ENCODE measurements at places on chromosomes 4 and X.
A peak's percentile ranks its signal among the peaks of the same experiment; 100 is the strongest.

DNA sequence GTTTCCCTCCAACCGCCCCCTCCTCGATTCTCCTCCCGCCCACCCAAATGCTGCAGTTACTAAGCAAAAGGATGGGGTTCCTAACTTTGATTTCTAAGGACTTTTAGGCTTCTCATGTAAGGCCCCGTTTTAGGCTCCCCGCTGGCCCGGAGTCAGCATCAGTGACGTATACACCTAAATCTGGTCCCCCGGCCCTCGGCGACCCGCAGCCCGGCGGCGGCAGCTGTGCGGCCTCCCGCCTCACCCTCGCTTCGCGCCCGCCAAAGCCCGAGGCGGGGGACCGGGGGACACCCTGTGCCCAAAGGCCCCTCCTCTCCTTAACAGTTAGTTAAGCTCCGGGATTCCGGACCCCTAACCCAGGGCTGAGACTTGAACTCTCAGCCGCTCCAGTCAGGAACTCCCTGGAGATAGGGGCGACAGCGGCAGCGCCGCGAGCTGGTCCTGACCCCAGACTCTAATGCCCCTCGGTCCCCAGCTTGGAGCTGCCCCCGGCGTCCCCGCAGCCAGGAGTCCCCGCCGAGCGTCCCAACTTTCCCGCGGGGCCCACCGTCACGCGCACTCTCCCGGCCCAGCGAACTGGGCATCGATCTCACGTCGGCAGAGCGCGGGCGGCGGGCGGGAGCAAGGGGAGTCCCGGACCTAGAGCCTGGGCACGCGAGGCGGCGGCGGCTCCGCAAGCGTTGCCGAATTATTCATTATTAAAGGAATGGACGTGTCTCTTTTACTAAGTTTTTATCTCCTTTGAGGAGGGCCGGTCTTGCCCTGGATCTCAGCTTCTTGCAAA is 1.5 kb upstream of the NR3C2 start:
- no peak for DNase-seq

DNA sequence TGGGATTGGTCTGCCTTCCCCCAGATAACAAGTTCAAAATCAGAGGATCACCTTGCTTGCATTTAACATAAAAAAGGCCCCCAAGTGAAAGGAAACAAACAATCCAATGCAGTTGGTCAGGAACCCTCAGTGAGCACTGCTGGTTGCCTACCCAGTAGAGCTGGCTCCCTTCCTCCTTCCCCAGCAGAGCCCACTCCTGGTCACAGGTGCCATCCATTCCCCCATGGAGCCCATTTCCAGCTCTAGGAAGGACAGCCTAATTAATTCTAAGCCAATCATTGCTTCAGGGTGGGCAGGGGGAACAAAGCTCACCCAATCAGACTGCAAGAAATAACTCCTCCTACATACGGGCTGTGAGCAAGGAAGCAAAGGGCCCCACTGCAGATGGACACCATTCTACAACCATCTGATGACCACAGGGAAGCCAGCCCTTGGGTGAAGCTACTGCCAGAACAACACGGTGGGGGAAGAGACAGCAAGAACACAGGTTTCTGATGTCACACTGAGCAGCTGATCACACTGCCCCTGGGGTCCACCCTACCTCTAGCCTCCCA is 86.5 kb downstream of the SH3KBP1 start:
- DNase-seq: no peak

DNA sequence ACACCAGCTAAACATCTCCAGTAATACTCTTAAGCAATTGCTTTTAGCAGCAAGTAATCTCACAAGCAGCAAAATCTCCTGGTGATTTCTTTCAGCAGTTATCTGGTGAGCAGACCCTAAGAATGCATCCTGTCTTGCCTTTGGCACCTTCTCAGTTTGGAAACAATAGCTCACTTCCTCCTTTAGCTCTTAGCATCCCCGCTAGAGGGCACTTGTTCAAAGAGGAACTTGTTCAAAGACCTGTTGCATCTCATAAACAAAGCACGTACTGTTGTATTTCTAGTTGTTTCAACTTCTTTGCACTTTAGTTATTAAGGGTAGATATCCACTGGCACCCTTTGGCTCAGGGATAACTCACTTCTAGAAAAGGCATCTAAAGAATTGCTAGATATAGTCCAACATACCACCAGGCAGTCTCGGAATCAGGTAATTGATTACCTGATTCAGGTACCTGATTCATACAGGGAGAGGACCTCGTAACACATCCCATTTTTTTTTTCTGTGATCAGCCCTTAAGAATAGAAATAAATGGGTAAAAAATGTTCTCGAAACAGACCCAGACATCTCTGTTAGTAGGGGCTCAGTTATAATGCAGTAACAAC is 81.9 kb upstream of the QRFPR start:
- DNase-seq: no peak

GRCh38 chr4:125808570-125808969 is 493.8 kb downstream of the FAT4 start:
- DNase-seq: no peak

DNA sequence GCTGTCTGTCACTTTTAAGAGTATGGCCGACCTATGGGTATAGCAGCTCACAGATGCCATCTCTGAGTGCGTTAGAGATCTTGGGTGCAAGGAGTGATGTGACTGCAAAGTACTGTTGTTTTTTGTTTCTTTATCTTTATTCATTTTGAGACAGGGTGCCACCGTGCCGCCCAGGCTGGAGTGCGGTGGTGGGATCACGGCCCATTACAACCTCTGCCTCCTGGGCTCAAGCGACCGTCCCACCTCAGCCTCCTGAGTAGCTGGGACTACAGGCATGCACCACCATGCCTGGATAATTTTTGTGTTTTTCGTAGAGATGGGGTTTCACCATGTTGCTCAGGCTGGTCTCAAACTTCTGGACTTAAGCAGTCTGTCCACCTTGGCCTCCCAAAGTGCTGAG is 71.4 kb downstream of the CCKAR start:
- no peak for DNase-seq

- DNase-seq: no peak
Measured at GRCh38 chr4:31194823-31195222, 474.7 kb downstream of the PCDH7 start.

DNA sequence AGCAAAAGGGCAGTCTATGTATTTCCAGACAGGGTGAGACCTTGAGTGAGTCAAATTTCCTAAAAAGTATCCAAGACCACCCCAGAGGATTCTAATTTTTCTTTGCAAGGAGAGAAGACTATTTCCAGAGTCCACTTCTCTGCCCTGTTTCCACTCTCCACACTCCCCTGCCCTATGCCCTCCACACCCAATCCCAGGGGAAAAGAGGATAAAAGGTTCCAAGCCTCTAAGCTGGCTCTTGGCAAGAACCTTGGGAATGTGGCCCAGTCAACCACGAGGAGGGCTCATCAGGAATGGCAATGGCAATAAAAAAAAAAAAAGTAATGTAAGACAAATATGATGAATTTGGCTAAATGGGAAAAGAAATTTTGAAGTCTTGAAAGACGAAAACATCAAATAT is 65.9 kb downstream of the SRPX start:
- no peak for DNase-seq

GRCh38 chr4:122334828-122335227 is 44.0 kb upstream of the ADAD1 start:
- DNase-seq: no peak

- DNase-seq: no peak
Measured at GRCh38 chr4:119861731-119862130, 204.9 kb downstream of the MAD2L1 start.

GRCh38 chr4:169619518-169619957 is 840 bp upstream of the CLCN3 start:
- peak; percentile 5 for DNase-seq

- no peak for DNase-seq
Measured at GRCh38 chrX:131139072-131139471, 80.9 kb downstream of the ARHGAP36 start.

GRCh38 chr4:51843309-51844152 is 578 bp downstream of the DCUN1D4 start:
- peak; percentile 27 for DNase-seq

DNA sequence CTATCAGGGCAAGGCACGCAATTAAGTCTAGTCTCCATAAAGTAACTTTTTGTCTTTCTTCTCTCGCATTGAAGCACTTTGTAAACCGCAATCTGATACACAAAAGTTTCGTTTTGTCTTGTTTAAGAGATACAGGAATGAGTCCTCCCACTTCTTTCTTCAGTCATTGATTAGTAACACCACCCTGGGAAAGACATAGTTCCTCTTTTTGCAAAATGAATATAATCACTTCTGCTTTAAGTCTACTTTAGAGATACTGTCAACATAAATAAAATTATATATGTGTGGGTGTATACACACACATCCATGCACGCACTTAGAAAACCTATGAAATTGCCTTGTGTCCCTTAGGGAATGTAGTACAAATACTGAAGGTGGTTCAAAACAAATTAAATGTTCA is 11.7 kb downstream of the COQ2 start:
- no peak for DNase-seq

GRCh38 chr4:119510395-119511149 is 118.0 kb downstream of the PDE5A start:
- no peak for DNase-seq

DNA sequence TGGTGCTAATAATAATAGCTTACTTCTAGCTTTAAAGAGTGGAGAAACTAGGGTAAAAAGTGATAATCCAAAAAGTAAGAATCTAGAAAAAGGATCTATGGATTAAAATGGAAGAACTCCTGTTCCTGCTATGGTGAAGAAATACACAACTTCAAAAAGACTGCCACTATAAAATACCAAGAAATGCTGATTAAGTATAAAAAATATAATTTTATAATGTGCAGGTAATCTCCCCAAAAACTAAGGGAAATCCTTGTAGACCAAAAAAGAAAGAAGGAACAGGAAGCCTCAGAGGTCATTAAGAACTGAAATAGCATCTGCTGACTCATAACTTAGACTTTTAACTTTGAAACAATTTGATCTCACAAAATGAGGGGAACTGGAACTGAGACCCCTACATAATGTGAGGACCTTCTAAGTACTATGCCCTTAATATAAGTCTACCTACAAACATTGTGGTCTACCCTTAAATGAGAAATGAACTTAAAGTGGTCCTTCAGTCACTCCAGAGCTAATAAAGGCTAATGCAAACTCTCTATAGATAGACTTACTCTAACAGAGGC is 50.6 kb upstream of the SRPX start:
- DNase-seq: no peak

DNA sequence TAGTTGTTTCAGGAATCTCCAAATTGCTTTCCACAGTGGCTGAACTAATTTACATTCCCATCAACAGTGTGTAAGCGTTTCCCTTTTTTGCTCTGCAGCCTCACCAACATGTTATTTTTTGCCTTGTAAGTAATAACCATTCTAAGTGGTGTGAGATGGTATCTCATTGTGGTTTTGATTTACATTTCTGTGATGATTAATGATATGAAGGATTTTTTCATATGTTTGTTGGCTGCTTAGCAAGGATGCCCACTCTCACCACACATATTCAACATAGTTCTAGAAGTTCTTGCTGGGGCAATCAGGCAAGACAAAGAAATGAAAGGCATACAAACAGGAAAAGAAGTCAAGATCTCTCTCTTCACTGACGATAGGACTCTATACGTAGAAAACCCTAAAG is 472.4 kb downstream of the ZNF674 start:
- DNase-seq: no peak

- DNase-seq: no peak
Measured at GRCh38 chr4:7610022-7610670, 175.4 kb upstream of the PSAPL1 start.

DNA sequence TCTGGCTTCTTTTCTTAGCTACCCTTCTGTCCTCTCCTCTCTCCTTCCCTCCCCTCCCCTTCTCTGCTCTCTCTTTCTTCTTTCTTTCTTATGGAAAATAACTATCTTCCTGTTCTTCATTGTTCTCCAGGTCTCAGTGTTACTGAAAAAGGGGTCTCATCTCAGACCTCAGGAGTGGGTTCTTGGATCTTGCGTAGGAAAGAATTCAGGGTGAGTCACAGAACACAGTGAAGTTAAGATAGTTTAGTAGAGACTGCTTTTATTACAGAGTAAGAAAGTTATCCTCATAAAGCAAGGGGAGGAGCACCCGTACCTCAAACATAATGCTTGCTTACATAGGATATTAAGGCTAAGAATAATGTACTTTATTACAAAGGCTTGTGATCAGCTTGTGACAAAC is 31.8 kb upstream of the CWH43 start:
- no peak for DNase-seq

DNA sequence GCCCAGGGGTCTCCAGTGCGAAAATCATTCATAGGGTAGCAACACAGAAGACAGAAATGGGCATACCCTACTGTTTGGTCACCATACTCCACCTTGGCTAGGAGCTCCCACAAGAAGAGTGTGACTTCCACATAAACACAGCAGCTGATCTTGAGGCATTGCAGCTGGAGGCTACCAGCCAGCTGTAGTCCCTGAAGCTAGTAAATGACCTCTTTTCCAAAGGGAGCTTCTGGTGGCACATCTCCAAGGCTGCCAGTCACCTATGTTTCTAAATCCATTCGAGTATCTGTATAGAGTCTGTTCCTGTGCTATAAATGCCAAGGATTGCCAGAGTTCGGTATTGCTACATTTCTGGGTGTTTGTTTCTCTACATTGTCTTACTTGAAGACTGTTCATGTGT is 21.3 kb upstream of the PNPLA4 start:
- DNase-seq: no peak

GRCh38 chr4:124526331-124526730 is 186.2 kb downstream of the ANKRD50 start:
- no peak for DNase-seq

DNA sequence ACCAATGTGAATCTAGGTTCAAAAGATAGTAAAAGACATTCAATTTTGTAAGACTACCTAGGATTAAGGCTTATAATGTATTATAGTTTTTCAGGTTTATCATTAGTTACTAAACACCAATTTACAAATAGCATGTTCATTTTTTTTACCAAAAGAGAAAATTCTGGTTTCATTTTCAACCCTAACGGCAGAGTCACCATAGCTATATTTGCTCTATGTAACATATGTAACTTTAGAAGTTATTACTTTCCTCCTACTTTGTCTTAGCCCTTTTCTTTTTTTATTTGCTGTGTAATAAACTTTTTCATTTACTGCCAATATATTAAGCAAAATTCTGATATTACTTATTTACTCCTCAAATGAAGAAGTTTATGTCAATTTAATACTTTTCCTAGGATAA is 639.6 kb downstream of the ARAP2 start:
- no peak for DNase-seq

DNA sequence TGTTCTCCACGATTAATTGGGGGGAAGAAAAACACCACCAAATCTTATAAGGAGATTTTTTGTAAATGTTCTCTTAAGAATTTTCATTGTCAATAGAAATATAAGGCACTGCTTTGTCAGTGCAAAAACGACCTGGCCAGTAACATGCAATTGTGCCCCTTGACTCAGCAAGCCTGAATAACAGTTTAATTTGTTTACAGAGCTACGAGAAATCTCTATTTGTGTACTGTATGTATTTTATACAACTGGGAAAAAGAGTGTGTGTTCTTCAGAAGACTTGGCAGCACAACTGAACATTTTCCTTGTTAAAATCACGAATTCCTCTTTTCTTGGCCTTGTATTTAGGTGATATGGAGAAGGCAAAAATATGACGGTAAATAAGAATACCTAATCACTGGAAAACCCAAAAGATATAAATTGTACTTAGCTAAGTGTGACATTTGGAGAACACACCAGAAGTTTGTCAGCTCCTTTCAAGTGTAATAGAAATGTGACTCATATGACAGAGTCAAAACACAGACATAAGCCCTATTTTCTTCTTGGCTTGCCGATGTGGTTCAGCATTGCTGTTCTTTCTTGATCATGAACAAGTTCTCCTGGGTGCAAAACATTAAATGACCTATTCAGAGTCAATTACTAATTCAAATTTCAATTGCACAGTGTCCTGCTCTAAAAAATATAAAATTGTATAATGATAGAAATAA is 945.0 kb upstream of the INTU start:
- no peak for DNase-seq

- DNase-seq: no peak
Measured at GRCh38 chr4:40453912-40454311, 118.8 kb downstream of the CHRNA9 start.

- DNase-seq: no peak
Measured at GRCh38 chr4:6697131-6697530, 3.5 kb downstream of the S100P start.

All from hypothalamus (tissue), 51 donors.